Vagina (tissue), 2 donors: ENCODE measurements at places on chromosomes 16 and 17. TPM values are rescaled to one million over a fixed set of nuclear protein-coding genes. Genes with fewer than 3 reads are reported as not detected.

- no peak for DNase-seq
- no peaks in the 10 kb centered on the region for H3K36me3 ChIP-seq
- H3K27me3 ChIP-seq, result no peaks in the 10 kb centered on the region
- H3K27ac ChIP-seq, result no peak overlapping the region
- H3K4me1 ChIP-seq, result no peaks in the 10 kb centered on the region
Measured at GRCh38 chr16:64343061-64343819, 778.6 kb downstream of the CDH11 start.

HSD11B2 gene
- 30.2 TPM for total RNA-seq

- DNase-seq, result no peak
- no peaks in the 10 kb centered on the region for H3K27me3 ChIP-seq
- H3K4me1 ChIP-seq, result no peaks in the 10 kb centered on the region
- no peaks in the 10 kb centered on the region for H3K36me3 ChIP-seq
Measured at GRCh38 chr17:39218906-39219305, 6.8 kb downstream of the STAC2 start.

BOLA2B gene
- 292 TPM for total RNA-seq

DNA sequence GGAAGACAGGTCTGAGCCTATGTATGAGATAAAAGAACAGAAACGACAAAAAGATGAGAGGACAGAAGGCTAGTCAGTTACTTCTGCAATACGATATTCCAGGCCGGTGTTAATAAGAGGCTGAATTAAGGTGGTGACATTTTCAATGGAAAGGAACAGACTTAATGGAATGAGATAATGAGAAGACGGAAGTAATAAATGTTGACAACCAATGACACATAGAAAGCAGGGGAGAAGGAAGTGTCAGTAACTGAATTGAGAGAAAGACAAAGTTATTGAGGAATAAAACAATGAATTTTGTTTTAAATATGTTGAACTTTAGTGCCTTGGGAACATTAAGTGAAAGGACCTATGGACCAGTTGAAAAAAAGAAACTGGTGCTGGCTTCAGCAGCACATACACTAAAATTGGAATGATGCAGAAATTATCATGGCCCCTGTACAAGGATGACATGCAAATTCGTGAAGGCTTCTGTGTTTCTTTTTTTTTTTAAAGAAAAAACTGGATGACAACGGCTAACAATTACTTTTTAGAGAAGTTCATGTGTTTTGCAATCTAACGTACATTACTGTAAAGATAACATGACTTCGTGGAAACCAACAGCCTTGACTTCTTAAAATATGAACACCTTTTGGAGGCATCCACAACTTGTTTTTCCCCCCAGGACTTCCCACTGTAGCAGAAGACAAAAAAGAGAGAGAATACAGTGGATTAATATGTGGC, 18.5 kb upstream of the CPD start:
- H3K27me3 ChIP-seq, result no peaks in the 10 kb centered on the region
- H3K4me1 ChIP-seq, result no peaks in the 10 kb centered on the region
- no peaks in the 10 kb centered on the region for H3K36me3 ChIP-seq
- H3K27ac ChIP-seq, result no peak overlapping the region

DNA sequence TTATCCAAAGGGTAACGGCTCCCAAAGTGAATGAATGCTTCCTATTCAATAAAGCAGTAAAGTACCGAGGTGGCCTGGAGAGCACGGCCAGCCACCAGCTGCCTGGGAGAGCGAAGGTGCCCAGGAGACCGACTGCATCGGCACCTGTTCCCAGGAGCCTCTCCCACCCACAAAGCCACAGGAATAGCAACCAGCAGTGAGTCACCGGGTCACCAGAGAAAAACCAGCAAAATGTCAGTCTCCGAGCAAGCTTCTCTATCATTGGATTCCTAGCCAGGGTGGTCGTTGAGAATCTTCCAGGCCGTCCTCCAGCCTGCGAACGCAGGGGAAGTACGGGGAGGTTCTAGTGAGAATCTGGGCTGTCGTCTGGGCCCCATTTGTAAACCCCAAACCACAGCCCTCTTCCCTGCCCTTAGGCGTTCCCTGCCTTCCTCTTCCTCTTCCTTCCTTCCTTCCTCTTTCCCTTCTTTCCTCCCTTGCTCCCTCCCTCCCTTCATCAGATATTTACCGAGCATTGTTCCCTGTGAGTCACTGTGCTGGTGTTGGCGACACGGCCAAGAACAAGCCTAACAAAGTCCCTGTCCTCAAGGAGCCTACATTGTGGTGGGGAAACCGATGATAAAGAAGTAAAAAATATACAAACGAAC, 114.6 kb downstream of the SLC39A11 start:
- no peaks in the 10 kb centered on the region for H3K36me3 ChIP-seq
- H3K27me3 ChIP-seq, result no peaks in the 10 kb centered on the region
- no peak overlapping the region for H3K4me3 ChIP-seq
- no peak overlapping the region for H3K27ac ChIP-seq
- DNase-seq, result no peak

DNA sequence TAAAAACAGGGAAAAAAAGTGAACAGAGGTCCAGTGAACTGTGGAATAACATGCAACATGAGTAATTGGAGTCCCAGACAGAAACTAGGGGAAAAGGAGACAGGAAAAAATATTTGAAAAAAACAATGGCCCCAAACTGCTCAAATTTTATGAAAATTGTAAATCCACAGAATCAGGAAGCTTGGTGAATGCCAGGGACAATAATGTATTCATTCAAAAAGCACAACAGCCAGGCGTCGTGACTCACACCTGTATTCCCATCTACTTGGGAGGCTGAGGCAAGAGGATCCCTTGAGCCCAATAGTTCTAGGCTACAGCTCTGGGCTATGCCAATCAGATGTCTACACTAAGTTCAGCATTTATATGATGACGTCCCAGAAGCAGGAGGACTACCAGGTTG, 23.7 kb downstream of the NCOR1 start:
- no peak overlapping the region for H3K27ac ChIP-seq
- peaks cover 11% of the 10 kb centered on the region for H3K36me3 ChIP-seq
- peaks cover 18% of the 10 kb centered on the region for H3K4me1 ChIP-seq
- no peaks in the 10 kb centered on the region for H3K27me3 ChIP-seq
- no peak overlapping the region for H3K4me3 ChIP-seq
- DNase-seq, result no peak

LGALS9 gene
- 34.9 TPM for total RNA-seq

RARA gene
- 58.9 TPM for total RNA-seq
